ENCODE measurements at places on chromosomes 7 and 10.

DNA sequence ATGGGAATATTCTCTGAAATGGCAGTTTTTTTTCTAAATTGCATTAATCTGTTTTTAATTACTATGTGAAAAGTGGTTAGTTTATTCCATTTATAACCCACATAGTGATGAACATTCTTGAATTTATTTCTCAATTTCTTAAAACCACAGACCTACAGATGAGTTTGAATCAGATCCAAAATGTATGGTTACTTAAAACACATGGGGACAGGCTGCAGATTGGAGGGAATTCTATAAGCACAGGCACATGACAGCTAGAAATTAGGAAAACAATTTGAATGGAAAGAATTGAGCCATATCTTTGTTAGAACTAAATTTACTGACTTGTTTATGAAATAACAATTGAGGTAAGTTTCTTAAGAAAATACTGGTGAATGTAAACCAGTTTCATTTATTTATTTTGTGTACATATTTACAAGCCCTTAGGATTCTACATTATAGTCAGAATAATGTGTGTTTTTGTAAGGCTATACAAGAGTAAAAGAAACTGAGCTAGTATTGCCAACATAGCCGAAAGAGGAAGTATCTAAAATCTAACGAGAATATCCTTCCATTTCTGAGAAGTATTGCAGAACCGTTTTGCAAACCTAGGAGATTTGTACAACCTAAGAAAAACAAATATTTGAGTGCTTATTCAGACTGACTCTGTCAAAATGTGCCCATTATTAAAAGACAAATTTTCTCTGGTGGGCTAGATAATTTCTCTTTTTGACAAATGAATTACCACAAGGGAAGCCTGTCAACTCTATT lies 434.3 kb upstream of the SEMA3D start:
- DNase-seq: no peak

DNA sequence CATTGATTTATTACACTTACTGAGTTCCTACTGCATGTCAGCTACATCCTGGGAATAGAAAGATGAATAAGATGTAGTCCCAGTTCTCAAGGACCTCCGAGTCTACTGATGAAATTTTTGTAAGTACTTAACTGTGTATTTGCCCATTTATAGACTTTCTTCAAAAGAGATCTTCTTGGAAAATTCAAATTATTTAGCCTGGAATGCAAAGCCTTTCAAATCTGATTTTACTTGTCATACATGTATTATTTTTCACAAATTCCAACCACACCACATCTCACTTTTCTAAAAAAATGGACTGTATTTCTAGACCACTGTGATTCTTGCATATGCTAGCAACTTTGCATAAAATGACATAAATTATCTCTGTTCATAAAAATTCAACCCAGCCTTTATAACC lies 581.3 kb downstream of the ATRNL1 start:
- DNase-seq: no peak

DNA sequence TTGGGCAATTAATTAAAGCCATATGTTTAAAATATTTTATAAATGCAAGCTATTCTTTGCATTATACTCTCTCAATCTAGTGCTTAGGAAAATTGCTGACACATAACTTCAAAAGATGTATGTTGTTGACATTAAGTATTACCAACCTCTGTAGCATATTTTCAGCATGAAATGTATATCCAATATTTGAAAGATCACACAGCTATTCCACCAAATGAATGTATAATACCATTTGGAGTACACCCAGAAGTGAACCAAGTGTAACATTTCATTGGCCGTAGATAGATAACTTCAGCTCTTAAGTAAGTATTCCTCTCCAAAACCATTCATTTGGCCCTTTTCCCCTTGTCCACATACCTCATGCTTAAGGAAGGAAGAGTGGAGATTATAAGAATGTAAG lies 104.6 kb downstream of the HECTD2 start:
- DNase-seq: no peak

DNA sequence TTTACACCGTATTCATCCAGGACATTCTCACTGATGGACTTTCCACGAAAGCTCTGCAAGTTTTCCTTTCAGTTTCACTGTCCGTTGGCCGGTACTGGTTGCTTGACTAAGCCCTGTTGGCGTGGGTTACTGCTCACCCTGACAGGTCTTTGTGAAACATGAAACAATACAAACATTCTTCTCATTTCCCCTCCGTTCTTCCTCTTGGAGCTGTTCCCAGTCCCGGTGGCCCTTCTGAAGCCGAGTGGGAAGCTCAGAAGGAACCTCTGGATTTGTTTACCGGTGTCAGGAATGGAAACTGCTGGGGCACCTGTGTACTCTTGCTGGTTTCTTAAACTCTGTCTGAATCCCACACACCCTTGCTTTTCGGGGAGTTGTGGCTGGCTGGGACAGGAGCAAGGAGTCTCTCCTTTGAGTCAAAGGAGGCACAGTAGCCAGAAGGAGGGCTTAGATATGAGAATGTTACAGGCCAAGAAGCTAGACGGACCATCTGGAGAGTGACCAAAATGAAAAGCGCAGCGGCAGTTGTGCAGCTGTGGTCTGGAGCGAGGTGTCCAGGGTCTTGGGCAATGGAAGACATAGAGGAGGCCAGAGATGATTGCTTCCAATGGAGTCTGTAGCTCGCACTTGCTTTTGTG lies 45.7 kb downstream of the LYZL2 start:
- no peak for DNase-seq

DNA sequence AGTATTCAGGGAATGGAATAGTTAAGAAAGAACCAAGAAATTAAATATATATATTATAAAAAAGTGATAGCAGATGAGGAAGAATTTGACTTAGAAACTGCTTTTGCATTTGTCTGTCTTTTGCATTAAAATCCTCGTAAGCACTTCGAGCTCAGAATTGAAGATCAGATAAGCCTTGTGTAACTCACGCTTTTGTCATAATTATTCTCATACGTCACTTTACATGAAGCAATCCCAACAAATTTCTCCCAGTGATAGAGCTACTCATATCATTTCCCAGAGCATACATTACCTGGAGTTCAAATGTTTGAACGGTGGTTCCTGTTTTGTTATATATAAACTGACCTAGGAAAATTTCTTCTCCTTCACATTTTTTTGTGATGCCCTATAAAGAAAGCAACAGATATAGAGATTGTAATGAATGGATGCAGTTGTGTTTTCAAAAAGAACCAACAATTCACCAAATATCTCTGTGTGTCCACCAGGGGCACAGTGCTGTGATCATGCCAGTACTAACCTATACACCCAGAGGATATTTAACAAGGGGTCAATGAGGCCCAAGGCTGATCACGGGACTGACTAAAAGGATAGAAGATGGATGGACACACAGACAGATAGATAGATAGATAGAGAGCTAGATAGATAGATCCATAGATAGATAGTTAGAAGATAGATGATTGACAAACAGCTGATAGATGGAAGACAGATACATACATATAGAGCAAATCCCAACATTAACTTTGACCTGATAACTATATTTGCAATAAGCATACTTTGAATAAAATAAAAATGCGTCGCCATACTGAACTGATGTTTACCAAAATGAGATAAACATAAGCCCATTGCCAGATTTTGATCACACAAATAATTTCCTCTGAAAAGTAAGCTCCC lies 9.3 kb upstream of the HUS1 start:
- no peak for DNase-seq

- DNase-seq: no peak
Observed at GRCh38 chr7:78178319-78178718, 379.7 kb downstream of the PHTF2 start.

- no peak for DNase-seq
Observed at GRCh38 chr7:97002555-97003261, 2.6 kb upstream of the DLX6 start.

- no peak for DNase-seq
Observed at GRCh38 chr10:26479766-26480492, 41.8 kb downstream of the APBB1IP start.

DNA sequence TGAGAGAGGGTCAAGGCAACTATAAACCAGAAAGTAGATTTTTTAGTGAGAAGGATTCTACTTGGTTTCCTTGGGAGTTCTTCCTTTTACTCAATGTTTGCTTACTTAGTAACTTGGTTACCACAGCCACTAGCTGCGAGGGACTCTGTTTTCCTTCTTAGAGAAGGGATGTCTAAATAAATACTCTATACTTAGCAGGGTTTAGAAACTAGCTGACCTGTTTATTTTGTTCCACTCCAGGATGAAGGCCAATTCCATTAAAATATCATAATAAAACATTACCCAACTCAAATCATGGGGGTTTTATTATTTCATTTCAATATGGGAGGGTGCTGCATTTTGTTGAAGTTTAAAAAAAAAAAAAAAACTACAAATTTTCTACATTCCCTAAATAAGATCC lies 87.3 kb downstream of the PPP1R3A start:
- no peak for DNase-seq

DNA sequence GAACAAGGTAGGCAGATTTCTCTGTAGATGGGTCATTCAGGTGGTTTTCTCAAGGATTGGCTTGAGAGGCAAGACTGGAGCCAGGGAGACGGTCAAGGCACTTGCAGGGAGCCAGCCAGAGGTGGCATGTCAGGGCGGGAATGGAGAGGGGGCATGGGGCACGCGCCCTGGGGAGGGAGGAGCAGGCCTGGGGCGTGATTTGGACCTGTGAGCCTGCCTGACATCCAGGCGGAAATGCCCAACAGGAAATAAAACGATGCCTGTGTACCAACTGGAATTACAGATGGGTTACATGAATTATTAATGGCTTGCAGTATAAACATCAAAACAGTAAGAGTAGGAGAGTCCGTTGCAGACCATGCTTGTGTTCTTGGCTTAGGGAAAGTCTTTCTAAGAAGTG lies 8.6 kb upstream of the SUN1 start:
- no peak for DNase-seq

- DNase-seq: no peak
Observed at GRCh38 chr10:121553511-121554264, 44.6 kb downstream of the FGFR2 start.

GRCh38 chr10:124152139-124153022 lies 59.0 kb upstream of the CHST15 start:
- DNase-seq: no peak

DNA sequence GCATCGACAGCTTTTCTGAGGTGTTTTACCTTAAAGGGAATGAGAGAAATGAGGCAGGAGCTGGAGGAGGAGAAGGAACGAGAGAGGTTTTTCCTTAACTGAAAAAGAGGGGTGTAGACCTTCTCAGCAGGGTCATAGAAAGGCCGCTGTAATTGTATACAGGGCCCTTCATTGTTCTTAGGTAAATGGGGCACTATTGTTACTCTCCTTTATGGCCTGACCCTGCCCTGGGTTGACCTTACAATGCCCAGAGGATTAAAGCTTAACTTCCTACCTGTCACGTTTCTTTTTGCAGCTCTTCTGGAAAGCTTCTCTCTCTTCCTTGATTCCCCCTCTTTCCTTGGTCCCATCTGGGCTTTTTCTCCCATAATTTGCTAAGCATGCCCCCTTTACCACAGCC lies 13.7 kb upstream of the PDLIM1 start:
- no peak for DNase-seq

- no peak for DNase-seq
Observed at GRCh38 chr10:82558014-82558607, 683.1 kb downstream of the NRG3 start.

DNA sequence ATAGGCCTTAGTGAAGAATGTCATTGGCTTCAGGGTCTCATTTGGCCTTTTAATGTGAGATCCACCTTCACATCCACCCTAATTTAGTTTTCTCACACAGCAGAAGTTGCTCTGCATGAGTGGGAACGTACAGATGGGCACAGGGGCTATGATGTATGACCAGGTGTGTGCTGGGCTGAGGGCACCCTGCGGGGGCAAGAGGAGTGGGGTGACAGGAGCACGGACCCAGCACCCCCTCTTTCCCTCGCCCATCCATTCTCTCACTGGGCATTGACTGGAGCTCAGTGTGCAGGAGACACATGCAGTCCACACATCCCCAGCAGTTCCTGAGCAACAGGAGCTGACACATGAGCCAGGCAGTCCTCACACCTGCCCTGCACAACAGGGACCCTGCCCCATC lies 95.1 kb upstream of the PPP2R2D start:
- DNase-seq: no peak

DNA sequence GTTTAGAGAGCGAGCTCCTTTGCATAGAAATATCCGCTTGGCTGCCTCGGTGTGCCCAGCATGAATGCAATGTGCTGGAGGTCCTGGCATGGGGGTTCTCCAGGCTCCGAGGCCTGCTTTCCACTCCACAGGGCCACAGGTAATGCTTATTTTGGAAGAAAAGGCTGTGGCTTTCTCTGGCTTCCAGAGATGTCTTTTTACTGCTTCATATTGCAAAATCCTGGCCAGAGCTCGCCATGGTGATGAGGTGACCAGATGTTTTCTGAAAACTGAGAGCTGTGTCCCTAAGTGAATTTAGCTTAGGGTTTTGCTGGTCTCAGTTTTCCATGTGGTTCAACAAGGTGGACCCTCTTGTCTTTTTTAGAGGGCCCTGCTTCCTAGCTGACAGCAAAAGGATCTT lies 65.2 kb downstream of the BMPER start:
- DNase-seq: no peak

GRCh38 chr7:107644309-107644974 lies 16.2 kb upstream of the SLC26A4 start:
- no peak for DNase-seq

DNA sequence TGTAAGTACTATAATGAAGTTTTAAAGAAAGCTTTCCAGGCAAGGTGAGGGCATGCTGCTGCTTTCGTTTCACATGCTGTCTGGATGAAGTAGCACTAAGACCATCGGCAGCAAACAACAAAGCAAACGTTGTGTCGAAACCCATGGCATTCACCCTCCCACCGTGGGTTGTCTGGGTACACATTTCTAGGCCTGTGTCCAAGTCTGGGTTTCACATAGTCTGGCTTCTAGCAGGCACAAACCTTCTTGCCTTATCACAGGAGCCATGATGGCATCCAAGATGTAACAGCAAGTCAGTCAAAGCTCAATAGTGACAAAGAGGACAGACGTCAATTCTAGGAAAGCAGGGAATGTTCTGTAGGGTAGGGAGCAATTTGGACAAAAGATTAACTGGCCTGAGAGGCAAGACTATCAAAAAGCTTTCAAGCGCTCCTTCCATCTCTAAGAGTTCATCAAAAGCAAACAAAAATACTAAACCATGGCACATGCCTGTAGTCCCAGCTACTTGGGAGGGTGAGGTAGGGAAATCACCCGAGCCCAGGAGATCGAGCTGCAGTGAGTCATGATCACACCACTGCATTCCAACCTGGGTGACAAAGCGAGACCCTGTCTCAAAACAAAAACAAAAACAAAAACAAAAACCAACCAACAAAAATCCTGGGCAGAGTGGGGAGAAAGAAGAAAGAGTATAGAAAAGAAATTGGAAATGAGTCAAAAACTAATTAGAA lies 42.7 kb downstream of the PAXIP1 start:
- no peak for DNase-seq

DNA sequence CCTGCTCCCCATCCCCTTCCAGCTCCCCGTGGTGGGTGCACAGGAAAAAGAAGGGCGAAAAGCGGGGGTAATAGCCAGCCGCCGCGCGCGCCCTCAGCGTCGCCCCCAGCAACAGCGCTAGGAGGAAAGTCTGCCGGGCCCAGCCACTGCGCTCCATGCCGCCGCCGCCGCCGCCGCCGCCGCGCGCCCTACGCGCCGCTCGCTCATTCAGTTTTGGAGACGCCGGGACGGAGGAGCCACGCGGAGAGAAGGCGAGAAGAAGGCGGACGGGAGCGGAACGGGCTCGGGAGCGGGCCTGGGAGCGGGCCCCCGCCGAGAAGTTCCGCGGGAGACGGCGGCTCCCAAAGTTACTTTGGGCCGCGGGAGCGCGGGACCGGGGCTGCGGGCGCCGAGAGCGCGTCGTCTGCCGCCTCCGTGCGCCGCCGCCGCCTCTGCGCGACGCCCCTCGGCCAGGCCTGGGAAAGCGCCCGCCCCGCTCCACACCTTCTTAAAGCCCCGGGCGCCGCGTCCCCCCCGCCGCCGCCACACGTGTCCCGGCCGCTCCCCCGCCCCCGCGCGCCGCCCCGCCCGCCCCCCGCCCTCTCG lies at the start of gene RELN:
Gene RELN (minus strand): TSS at position 459 of the 585 bp plus-strand sequence. CDS start 302 bp downstream, at position 157.
- no peak for DNase-seq

Data from stimulated activated CD8-positive, alpha-beta memory T cell treated with anti-CD3 and anti-CD28 coated beads, Interleukin-7, amount 100 ng/mL, for 48 hours (primary cell).